ENCODE measurements at places on chromosomes 5 and 9. TPM values are rescaled to one million over a fixed set of nuclear protein-coding genes. Genes with fewer than 3 reads are reported as not detected.

DNA sequence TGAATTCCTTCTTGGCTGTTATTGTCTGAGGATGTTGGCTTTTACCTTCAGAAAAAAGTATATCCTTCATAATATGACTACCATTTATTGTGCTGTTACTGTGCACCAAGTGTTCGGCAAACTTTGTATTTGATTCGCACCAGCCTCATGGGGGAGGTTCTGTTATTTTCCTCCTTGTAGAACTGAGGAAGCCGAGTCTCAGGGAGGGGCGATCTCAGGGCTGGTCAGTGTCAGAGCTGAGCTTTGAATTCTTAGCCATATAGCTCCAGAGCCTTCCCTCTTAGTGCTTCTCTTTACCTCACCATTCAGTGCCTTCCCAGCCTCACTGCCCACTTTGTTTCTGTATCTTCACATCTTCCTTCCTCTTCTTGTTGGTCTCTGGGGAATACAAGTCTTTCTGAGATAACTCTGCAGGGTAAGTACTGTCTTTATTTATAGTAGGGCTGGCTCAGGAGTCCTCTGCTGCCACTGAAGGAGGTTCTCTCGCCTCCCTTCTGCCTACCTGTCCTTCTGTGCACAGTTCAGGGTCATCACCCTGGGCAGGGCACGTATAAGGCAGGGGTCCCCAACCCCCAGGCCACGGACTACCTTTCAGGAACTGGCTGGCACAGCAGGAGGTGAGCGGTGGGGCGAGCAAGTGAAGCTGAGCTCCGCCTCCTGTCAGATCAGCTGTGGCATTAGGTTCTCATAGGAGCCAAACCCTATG is 48.4 kb downstream of the GALNT10 start:
- DNase-seq = no peak

DNA sequence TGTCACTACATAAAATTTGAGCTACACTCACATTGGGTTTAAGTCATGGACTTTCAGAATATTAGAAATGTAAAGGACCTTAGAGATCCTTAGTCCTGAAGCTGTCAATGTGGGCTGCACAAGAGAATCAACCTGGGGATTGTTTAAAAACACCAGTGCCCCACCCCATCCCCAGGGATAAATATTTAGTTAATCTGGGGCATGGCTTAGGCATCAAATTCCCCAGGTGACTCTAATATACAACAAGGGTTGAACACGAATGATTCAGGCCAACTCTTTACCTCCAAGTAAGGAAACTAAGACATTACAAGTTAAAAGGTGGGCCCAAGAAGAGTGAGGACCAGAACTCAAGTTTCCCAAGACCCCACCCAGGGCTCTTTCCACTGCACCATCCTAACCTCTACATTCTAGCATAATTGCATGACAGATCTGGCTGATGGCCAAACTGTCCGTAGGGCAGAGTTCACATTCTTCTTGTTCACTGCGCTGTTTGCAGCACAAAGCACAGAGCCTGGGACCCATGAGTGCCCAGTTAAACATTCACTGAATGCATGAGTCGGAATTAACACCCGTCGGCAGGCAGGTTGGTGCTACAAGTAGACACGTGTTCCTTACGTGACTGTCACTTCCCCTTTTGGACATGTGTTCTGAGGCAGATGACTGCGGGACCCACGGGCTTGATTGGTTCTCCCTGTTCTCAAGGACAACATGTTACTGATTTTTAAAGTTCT is 25.2 kb downstream of the CYFIP2 start:
- DNase-seq = peak; percentile 58

DNA sequence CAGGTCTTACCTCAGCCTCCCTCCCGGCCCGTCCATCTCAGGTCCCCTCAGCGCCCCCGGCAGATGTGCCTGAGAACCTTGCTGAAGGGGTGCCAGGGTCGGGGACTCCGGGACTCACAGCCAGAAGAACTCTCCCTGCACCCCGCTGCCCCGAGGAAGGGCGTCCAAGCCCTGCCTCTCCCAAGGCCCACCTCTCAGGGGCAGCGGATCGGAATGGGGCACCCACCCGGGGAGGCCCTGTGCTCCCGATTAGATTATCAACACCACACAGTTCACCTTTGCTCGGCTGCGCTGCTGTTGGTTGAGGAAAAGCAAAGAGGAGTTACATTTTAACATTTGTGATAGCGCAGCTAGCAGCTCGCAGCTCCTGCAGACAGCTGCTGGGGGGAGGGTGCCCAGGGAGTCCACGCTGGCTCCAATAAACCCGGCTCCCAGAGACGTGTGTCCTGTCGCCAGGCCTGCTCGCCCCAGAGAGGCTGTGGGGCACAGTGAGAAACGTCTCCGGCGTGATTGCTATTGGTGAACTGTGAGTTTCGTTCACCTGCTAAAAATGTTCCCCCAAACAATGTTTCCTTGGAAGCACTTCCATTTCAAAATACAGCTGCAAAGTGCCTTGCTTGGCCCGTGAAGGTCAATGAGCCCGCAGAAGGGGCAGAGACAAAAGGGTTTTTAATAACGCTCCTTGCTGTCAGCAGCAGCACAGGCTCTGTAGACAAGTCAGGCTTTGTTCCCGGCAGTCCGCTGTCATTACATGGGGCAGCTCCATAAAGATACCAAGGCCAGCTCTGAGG is 18.6 kb upstream of the SLC6A19 start:
- no peak for DNase-seq

- no peak for DNase-seq
These were observed 33.5 kb upstream of the ZSWIM6 start for GRCh38 chr5:61298580-61298979.

DNA sequence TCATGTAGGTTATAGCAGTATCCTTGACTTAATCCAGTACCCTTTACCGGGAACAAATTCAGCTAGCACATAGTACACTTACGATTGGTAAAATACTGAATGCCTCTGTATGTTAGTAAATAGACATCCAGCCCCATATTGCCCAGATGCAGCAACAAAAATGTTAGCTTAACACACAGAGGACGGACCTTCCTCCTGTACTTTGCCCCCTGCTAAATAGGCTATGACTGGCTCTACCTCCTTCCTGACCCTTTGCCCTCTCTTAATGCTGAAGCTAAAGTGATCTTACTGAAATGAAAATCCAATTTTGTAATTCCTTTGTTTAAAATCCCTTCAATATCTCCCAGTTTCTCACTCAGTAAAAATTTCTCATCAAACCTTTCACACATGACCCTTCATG is 183.1 kb downstream of the PARP8 start:
- no peak for DNase-seq

DNA sequence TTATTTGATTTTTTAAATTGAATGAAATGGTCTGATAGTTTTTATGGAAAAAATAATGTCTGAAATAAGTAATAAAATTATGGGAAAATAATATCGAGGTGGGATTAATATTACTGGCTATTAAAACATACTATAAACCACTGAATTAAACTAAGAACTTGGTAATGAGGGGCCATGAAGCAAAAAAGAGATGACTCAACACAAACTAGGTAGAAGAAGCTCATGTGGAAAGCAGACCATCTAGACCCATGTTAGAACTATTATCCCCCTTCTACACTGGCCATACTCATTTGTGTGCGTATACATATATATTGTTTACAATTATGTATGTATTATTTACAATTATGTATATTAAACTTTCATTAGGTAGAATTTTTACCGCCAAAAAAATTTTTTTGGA is 8.5 kb upstream of the GPR150 start:
- no peak for DNase-seq

DNA sequence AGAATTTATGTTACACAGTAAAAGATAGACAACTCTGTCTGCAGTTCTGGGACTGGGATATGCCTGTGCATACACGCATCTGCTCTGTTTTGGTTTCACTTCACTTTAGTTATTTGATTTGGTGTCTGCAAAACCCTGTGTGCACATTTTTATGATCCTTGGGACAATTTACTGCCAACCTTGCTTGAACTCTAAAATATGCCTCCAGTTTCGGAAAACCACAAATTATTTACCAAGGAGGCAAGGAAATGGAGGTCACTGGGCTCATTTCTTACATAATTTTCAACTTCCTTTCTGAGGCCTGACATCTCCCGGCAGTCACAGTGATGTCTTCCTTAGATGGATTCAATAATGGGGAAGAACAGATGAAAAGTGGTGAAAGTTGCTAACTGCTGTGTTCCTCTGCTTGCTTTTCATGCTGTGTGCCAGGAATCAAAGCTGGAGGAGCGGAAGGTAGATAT is 61.2 kb upstream of the TAF11L2 start:
- DNase-seq = no peak

DNA sequence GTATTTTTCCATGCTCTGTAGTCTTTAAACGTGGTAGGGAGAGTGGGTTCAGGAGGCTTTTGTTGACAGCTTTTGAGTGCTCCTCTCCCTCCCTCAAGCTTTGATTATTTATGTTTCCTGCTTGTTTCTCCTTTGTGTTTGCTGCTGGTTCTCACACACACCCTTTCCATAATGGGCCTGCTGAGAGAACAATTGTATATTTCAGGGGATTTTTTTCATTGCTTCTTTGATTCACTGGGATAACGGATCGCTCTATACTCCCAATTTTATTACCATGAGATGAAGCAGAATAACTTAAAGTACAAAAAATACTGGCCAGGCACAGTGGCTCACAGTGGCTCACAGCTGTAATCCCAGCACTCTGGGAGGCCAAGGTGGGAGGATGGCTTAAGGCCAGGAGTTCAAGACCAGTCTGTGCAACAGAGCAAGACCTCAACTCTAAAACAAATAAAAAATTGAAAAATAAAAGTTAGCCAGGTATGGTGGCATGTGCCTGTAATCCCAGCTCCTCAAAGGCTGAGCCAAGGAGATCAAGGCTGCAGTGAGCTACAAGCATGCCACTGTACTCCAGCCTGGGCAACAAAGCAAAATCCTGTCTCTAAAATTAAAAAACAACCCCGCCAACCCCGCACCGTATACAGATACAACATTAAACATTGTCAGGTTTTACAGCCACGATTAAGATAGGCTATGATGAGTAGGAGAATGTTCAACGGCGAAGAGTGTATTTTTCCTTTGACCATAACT is 66.9 kb downstream of the USP20 start:
- DNase-seq = no peak

DNA sequence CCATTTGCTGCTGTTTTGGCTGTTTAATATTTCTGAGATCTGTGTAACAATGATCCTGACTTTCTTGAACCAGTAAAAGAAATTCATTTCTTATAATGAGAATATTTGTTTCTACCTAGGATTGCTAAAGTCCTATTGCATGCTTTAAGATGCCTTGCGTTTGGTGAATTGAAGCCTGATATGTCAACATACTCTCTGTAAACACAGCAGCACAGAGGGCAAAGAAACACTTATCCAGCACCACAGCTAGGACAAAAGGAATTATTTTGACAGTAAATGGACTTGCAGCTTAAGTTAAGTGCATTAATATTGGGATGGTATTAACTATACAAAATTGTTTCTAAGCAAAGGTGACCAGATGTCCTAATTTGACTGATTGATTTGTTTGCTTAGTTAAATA is 2031.2 kb upstream of the CDH6 start:
- no peak for DNase-seq

DNA sequence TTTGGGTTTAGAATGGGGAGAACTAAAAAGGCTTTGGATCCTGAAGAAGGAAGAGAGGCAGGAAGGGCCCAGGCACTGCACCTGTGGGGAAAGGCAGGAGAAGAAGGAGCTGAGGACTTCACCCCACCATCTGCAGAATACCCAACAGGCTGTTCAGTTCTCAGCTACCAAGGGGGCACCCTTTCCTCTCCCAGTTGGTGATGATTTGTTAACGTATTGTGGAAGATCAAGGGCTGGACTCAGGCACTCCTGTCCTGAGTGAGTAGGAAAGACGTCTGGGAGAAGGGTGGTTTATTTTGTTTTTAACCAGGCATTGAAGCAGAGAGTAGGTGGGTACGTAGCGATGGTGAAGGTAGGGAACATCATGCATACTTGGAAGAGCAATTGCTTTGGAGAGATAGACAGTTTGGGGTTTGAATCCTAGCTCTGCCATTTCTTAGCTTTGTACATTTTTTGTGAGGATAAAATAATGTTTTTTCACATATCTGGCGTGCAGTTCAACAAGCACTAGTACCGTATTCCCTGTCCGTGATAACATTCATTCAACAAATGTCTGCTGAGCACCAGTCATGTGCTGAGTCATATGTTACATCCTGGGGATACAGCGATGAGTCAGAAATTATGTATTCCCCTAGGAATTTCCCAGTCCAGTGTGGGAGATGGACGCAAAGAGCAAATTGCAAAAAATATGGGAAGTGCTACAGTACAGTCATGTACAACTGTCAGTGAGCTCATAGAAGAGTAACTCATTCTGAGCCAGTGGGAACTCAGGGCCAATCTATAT is 2.1 kb downstream of the MSANTD3 start:
- DNase-seq = no peak

DNA sequence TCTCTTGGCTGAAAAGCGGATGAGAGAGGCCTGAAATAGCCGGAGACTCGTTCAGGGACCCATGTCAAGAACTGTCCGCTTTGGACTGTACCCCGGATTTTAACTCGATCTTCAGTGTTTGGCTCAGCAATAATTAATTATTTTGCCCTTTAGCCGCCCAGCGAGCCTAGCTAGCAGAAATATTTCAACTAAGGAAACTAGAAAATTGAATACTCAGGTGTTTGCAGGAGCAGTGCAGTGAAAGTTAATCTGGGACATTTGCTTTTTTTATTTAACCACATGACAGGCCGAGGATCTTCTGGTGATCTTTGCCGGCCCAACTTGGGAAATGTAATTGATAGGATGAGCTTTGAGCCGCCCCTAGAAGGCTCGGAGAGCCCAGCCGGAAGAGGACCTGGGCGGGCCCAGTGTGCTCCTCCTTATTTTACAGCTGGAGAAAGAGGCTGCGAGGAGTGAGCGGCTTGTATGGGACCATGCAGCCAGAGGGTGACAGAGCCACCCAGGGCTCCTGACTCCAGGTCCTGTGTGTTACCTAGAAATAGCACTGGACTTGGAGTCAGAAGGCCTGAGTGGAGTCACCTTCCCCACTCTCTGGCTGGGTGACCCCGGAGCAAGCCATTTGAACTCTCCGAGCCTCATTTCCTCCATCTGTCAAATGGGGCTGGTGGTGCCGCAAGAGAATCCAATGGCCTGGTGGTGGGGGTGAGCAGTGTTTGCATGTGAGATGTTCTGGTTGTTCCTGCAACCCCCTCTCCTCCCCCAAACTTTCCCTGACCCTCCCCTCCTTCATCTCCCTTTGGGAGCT is 2.4 kb downstream of the PPARGC1B start:
- no peak for DNase-seq

DNA sequence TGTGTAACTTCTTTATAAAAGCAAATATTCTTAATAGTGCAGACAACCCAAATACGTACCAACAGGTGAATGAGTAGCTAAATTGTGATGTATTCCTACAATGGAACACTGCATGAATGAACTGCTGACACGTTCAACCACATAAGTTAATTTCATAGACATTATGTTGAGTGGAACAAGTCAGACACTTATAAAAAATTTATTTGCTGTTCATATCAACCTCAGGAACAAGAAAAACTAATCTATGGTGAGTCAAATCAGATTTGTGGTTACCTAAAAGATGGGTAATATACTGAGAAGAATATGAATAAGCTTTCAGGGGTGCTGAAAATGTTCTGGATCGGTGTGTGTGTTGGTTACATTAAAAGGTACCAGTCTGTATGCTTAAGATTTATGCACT is 35.7 kb downstream of the INVS start:
- DNase-seq = no peak

Gene IPO11
- total RNA-seq = 59.2 TPM

Gene CAMK4
- total RNA-seq = 33.3 TPM

Gene PDE8B
- not detected for total RNA-seq

All from activated CD4-positive, alpha-beta memory T cell treated with anti-CD3 and anti-CD28 coated beads for 36 hours (primary cell).